ENCODE measurements at places on chromosomes 12 and 14.
A peak's percentile ranks its signal among the peaks of the same experiment; 100 is the strongest.

GRCh38 chr12:95481072-95481471, 7.1 kb downstream of the METAP2 start:
- DNase-seq, result no peak

- DNase-seq, result no peak
Measured at GRCh38 chr12:120984351-120984898, 6.1 kb downstream of the HNF1A start.

DNA sequence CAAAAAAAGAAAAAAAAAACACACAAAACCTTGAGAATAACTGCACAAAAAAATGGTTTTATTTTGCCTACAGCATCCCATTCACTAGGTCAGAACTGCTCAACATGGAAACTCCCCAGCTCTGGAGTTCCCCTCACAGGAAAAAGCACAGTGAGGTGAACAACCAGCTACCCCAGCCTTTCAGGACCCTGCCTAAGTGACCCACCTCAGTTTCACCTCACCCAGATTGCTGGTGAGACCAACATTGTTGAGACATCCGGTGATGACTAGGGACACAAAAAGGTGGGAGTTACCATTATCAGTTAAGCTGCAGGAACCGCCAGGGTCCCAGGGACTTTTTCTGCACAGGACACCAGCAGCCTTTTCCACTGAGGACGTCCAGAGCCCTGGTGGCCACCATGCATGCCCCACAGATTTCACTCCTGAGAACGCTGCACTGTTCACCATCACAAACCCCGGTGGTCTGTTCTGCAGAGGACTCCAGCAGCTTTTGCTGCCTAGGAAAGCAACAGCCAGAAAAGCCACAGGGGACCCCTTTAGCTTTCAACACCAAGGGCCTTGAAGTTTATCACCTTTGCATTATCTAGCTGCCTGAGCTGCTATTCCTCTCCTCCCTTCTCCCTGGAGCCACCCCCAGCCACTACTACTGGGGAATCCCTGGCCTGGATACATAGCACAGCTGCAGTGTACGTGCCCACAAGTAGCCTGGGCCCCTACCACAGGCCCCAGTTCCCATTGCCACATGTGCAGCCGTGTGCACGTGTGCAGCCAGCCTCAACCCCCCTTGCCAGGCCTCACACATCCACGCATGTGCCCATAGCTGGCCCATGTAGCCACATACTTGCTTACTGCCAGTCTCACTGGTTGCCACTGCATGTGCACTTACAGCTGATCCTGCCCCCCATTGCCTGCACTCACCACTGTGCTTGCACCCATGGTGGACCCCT, 62.5 kb upstream of the FAR2 start:
- no peak for DNase-seq

DNA sequence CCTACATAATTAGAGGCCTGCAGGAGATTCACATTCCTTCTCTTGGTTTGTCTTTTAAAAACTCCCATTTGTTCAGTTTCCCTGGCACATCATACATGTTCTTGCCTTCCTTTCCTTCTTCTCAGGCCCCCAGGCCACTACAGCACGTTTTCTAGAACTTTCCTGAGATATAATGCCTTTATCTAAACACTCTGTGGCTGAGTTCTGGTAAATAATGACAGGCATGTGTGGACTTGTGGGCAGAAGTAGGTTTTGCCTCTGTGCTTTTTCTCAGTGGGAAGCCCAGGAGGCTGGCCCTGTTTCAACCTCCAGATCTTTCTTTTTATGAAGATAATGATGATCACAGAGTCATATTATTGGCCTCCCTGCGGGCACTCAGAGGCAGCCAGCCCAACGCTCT, 117.2 kb downstream of the TMX1 start:
- DNase-seq, result no peak

DNA sequence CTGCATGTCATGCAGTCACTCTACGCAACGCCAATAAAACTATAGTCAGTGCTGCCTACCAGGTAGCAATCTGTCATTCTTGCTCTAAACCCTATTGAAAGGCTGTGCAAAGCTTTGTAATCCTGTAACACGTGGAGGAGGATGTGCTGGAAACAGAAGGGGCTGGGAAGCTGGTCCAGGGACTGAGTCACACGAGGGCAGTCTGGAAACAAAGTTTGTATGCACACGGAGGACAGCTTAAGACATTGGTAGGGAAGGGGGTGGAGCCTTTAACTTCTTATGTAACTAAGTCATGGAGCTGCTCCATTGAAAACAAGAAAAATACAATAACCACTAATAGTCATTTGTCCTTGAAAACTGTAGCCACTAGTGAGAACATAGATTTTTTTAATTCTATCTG, 128.0 kb downstream of the BCAT1 start:
- DNase-seq, result no peak

GRCh38 chr12:114400925-114401324, 5.0 kb downstream of the TBX5 start:
- no peak for DNase-seq

- no peak for DNase-seq
Measured at GRCh38 chr12:18108611-18109010, 18.6 kb upstream of the RERGL start.

DNA sequence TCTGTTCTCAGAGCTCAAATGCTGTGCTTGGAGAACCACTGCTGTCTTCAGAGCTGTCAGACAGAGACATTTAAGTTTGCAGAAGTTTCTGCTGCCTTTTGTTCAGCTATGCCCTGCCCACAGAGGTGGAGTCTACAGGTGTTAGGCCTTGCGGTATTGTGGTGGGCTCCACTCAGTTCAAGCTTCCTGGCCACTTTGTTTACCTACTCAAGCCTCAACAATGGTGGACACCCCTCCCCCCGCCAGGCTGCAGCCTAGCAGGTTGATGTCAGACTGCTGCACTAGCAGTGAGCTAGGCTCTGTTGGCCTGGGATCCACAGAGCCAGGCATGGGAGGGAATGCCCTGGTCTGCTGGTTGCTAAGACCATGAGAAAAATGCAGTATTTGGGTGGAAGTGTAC, 323.8 kb downstream of the BCAT1 start:
- DNase-seq, result no peak

DNA sequence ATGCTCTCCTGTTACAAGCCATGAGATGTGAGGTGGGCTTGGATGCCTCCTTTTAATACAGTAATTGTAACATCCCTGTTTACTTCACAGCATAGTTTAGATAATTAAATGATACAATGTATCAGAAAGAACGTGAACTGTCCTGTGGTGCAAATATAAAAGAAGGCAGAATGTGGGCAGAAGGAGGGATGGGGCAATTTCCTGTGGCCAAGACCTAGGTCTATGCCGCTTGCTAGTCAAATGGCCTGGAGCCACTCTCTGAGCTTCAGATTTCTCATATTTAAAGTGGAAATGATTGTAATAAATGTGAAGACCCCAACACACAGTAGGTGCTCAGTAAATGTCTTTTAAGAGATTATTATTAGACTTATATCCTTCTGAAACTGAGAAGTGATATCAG, 24.0 kb upstream of the EVL start:
- no peak for DNase-seq

DNA sequence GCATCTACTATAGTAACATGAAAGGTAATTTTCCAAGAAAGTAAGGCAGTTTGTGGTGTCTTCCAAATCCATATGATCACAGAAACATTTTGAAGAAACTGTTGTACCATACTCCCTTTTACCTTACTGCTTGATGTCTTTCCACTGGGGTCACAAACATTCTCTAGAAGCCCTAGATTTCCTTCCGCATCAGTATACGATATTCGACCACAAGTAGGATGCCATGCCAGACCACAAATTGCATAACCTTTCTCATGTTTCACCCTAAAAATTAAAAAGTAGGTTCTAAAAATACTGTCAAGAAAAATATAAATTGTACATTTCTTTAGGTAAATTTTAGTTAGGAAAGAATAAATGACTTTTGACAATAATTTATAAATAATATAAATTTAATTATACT, 26.5 kb downstream of the WDHD1 start:
- no peak for DNase-seq

GRCh38 chr14:99529899-99530298, 48.7 kb downstream of the CCNK start:
- DNase-seq, result peak; percentile 19

DNA sequence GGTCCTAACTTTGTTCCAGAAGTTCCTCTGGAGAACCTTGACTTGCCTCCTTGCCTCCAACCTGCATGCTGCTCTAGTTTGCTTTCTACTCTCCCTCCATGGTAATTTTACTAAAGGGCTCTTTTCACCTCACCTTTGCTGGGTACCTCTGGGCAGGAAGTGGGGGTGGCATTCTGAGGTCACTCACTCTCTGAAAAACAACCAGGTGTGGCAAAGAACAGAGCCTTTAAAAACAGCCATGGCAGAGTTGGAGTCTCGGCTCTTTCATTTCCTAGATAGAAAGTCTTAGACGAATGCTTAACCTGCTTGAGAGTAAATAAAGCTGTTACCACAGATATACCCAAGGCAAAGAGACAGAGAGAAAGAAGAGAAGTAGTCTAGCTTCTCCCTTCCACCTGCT, 827.9 kb downstream of the BCL11B start:
- DNase-seq, result no peak

- peak; percentile 85 for DNase-seq
Measured at GRCh38 chr14:77023001-77023996, 5.2 kb downstream of the IRF2BPL start.

DNA sequence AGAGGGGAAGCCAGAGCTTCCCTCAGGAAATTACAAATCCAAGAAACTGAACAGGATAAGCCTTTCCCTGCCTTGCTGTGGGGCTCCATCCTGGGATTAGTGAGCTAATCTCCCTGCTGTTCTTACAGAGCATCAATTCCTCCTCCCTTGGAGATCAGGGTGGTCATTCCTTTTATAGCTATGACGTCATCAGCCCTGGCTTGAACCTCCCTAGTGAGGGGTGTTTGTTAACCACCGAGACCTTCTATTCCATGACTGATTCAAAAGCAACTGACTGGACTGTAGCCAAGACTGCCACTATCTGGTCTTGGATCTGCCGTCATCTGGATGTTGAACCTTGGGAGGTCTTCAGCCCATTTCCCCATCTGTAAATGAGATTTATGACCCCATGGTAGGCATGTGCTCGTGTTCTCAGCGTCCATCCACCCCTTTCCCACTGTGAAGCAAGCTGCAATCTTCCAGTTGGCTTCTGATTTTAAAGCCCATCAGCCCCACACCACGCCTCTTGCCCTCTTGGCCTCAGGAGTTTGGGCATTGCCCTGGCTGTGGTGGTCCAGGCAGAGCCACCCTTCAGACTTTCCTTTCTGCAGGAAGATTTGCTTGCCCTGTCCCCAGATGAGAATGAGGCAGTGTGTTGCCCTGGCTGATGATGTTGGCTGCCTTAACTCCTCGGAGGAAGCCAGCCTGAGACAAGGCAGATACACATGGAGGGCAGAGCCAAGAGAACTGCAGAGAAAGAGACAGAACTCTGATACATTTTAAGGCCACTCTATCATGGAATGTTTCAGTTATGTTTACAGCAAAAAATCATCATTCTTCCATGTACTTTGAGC, 59.6 kb upstream of the ACTN1 start:
- no peak for DNase-seq

GRCh38 chr12:107027636-107028053, 40.7 kb upstream of the MTERF2 start:
- DNase-seq, result peak; percentile 3

GRCh38 chr12:115343601-115344000, 659.6 kb upstream of the TBX3 start:
- no peak for DNase-seq

GRCh38 chr14:100684154-100684553, 42.5 kb upstream of the DLK1 start:
- DNase-seq, result no peak

DNA sequence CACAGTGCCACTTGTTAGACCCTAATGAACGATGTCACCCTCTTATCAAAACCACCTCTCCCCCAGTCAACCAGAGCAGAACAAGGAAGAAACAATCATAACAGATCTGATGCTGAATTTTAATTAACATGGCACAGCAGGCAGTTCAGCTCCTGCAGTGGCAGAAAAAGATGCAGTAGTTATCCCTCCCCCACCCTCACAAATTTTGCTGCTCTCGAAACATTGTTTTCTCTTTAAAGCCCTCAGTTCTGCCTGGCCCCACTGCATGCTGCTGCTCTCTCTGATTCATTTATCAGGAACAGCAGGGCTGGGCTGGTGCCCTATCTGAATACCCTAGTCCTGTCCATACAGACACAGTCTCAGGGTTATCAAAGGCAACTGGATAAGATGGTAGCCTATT, 12.2 kb downstream of the CCDC175 start:
- no peak for DNase-seq

DNA sequence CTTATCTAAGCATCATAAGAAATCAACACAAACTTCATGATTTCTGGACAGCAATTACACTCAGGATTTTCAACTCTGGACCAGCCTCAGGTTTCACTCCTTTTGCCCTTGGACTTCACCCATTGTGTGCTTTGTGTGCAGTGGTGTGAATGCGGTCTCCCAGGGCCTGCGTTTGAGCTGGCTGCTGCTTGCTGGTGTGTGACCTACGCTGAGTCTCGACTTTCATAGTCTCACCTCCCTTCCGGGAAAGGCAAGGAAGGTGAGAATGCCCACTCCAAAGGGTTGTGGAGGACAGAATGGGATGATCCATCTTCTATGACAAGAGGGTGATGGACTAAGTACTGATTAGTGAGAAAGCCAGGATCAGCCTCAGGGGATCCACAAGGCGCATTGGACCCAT, 228.8 kb downstream of the C12orf75 start:
- DNase-seq, result no peak

- no peak for DNase-seq
Measured at GRCh38 chr12:132514838-132515237, 24.9 kb downstream of the FBRSL1 start.

DNA sequence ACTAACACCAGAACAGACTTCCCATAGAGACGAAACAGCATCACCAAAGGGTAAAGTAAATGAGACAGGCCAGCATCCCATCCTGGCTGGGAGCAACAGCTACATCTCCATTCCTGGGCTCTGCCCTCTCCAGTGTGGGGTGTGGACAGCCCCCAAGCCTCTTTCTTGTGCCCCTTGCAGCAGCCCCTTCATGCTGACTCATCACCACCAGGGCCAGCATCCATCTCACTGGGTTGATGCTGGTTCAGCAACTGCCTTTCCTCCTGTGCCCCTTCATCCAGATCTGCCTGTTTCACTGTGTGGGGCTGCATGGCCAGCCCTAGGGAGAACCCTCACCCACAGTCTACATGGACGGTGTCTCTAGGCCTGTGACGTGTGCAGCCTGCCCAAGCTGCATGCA, 569.1 kb upstream of the TBX3 start:
- DNase-seq, result no peak

- no peak for DNase-seq
Measured at GRCh38 chr12:127275416-127275815, 991.6 kb upstream of the TMEM132C start.

- DNase-seq, result no peak
Measured at GRCh38 chr12:11702959-11703358, 53.5 kb downstream of the ETV6 start.
